Ovary (tissue), 10 donors: ENCODE measurements at places on chromosomes 1 and 21. TPM values are rescaled to one million over a fixed set of nuclear protein-coding genes. Genes with fewer than 3 reads are reported as not detected.

The DMRTA2 gene
- not detected for total RNA-seq

The ALX3 gene
- 0.38 TPM for total RNA-seq

DNA sequence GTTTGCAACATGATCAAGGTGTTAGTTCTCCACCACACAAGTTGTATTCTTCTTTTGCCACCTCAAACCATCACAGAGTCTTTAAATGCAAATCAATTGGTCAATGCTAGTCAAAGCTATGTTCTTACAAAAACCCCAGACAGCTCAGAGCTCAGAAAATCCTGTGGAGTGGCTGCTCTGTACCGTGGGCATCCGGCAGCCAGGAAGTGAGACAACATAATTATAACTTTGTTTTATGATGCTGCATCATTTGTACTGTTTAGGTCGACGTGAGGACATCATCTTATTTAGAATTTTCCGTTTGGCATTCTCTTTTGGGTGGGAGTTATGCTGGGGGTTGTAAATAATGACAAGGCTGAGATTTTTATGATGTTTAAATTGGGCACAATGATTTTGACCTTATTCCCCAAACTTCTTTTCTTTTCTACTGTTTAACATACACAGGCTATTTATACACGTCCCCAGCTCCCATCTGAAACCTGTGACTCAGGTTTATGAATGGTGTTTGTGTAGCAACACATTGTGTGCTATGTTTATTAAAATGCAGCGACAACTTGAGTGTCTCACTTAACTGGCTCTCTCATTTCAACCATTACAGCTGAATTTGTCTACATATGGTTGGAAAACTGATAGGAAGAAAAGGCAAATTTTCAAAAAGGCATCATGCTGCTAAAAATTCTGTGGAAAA lies 124.0 kb downstream of the CNIH3 start:
- H3K27me3 ChIP-seq = no peaks in the 10 kb centered on the region
- H3K36me3 ChIP-seq = no peaks in the 10 kb centered on the region
- no peak overlapping the region for H3K4me3 ChIP-seq
- no peak for DNase-seq

GRCh38 chr1:203629507-203630082 lies 3.0 kb downstream of the ATP2B4 start:
- H3K4me3 ChIP-seq = peak overlapping the region; percentile 78
- DNase-seq = peak; percentile 71
- H3K36me3 ChIP-seq = no peaks in the 10 kb centered on the region
- no peaks in the 10 kb centered on the region for H3K27me3 ChIP-seq

The LCE1B gene
- total RNA-seq = not detected

- no peaks in the 10 kb centered on the region for H3K4me1 ChIP-seq
- H3K27me3 ChIP-seq = no peaks in the 10 kb centered on the region
- DNase-seq = no peak
- no peak overlapping the region for H3K27ac ChIP-seq
- H3K4me3 ChIP-seq = no peak overlapping the region
These were observed 61.5 kb upstream of the TTC34 start for GRCh38 chr1:2862814-2863647.

DNA sequence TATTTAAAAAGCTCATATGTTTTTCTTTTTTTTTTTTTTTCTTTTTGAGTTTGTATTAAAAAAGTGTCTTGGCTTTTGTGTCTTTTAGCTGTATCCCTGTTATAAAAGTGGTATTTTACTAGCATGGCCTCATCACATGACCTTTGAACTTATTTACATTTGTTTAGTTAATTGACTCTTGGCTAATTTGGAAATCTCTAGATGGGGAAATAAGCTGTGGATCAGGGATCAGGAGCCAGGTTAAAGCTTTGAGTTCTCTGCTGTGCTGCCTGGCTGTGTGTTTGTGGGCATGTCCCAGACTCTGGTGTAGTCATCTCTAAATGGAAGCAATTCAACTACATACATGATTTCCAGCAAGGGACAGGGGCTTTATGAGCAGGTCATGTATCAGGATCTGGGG lies 56.5 kb downstream of the HHAT start:
- H3K27ac ChIP-seq = no peak overlapping the region
- DNase-seq = no peak

GRCh38 chr1:28358716-28359115 lies 10.8 kb upstream of the PHACTR4 start:
- H3K36me3 ChIP-seq = no peaks in the 10 kb centered on the region
- no peak overlapping the region for H3K27ac ChIP-seq
- no peaks in the 10 kb centered on the region for H3K4me1 ChIP-seq
- no peaks in the 10 kb centered on the region for H3K27me3 ChIP-seq

The INAVA gene
- 0.59 TPM for total RNA-seq

- no peak overlapping the region for H3K4me3 ChIP-seq
- no peak for DNase-seq
- H3K36me3 ChIP-seq = no peaks in the 10 kb centered on the region
- no peak overlapping the region for H3K27ac ChIP-seq
- H3K4me1 ChIP-seq = no peaks in the 10 kb centered on the region
These were observed 35.4 kb downstream of the CENPF start for GRCh38 chr1:214638459-214638807.

DNA sequence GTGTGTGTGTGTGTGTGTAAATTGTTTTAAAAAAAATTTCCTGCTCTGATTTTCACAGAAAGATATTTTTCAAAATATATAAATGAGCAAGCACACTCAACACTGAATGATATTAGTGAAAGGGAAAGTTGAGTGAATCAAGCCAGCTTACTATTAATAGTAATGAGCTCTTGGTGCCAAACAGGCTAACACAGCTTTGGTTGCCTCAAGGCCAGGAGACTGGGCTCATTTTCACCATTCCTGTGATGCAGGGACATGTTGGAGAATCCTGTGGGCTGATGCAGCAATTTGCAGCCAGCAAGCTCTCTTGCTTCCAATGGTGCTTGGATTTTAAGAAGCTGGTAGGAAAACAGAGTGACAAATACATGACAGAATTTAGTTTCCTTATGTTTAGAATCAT lies 30.2 kb downstream of the PLA2G4A start:
- H3K4me1 ChIP-seq = no peaks in the 10 kb centered on the region
- H3K27me3 ChIP-seq = no peaks in the 10 kb centered on the region
- peak; percentile 44 for DNase-seq
- H3K27ac ChIP-seq = no peak overlapping the region
- no peak overlapping the region for H3K4me3 ChIP-seq

The AVPR1B gene
- total RNA-seq = not detected

- no peak overlapping the region for H3K27ac ChIP-seq
These were observed 49.2 kb downstream of the S1PR1 start for GRCh38 chr1:101285922-101286570.
